ENCODE measurements at places on chromosomes 11 and 22.

DNA sequence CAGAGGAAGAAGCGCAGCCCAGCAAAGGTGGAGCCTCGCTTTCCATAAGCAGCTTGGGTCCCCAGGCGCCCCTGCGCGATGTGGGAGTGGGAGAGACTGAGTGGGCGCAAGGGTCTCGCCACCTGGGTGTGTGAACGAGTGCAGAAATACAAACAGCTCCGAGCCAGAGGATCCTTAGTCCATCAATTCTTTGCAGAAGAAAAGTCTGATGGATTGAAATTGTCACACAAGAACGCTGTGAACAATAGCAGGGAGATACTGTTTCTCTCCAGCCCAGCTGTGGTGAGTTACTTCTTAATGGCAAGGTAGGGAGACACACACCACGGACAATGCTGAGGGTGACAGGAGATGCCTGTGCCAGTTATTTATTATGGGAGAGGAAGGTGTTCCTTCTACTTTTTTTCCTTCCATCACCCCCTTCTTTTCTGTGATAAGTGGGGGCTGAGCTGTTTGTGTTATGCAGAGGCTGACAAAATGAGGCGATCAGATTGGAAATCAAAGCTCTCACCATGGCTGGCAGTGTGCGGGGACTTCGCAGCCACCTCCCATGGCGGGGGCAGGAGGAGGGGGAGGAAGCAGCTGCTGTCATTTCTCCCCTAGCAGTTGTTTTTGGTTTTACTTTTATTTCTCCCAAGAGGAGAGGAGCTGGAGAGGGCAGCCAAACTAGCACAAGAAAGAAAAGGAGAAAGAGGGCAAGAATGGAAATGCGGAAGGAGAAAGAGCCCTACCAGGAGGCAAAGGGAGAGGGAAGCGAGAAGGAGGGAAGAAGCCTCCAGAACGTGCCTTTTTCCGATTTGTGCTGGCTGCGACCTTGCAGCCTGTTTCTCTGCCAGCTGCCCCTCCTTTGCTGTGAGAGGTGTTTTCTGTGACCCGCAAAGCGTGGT is 755.8 kb downstream of the NTM start:
- DNase-seq: no peak

DNA sequence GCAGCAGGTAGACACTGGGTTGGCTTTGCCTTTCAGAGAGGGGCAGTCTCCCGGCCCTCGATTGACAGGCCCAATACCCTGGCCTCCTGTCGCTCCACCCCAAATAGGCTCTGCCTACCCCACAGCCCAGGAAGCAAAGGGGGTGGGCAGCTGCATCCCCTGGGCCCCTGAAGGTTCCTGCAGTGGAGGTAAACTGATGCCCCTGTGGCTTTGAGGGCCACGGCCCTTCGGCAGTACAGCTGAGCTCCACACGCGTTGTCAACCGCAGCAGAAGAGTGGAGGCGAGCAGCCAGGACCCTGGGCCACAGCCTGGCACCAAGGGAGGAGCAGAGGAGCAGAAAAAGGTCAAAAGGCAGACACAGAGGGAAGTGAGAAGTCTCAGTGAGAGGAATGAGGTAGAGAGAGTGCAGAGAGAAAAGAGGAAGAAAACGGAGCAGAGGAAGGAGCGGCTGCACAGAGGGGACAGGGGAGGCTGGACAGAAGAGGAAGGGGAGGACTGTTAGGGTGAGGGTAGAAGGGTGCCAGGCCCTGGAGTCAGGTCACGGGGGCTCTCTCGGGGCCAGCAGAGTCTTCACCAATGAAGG is 64.0 kb downstream of the SLC22A12 start:
- DNase-seq: no peak

DNA sequence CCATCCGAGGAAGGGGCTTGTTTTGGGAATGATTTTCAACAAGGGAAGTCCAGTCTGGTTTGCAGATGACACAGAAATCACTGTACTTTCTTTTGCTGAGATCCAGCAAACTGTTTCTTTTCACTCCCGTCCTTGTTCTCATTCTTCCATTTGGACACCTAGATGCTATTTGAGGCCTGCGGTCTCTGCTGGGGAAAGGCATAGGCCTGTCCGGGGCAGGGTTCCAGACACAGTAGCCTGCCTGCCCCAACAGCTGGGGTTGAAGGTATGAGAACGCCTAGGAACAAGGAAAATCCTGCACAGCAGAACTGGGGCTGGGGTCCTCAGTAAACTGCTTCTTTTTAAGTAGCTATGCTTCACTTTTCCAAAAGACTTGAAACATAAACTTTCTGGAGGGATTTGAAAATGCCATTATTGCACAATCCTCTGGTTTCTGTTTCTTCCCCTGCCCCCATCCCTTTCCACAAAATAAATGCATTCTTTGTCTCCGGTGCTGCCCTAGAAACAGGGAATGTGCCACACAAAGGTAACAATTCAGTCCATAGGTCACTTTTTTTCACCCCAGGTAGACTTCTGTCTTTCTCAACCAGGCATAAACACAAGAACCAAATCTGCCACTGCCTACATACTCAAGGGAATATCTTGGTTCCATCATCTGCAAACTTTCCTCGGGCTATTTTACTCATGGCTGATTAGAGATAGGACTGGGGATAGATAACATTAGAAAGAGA is 174.8 kb upstream of the MTMR2 start:
- no peak for DNase-seq

- DNase-seq: no peak
Observed at GRCh38 chr11:115263799-115264656, 240.2 kb downstream of the CADM1 start.

GRCh38 chr22:46070215-46070802 is 80.0 kb upstream of the PPARA start:
- DNase-seq: no peak

GRCh38 chr11:2207773-2208621 is 36.4 kb upstream of the TH start:
- DNase-seq: no peak

DNA sequence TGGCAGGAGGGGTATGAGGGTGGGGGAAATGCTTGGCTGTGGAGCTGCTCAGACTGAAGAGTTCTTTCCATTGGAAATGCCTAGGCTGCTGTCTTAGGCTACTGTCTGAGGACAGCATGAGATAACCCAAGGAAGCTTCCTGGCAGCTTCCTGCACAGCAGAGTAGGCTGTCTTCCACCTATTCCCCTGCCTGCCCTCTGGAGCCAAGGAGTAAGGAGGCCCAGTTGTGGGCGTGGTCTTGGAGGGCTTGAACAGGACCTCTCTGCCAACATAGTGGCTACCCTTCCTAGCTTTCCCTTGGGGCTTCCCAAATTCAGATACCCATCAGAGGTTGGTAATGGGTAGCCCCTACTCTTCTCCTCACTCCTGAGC is 25.9 kb downstream of the PHLDB1 start:
- DNase-seq: no peak

DNA sequence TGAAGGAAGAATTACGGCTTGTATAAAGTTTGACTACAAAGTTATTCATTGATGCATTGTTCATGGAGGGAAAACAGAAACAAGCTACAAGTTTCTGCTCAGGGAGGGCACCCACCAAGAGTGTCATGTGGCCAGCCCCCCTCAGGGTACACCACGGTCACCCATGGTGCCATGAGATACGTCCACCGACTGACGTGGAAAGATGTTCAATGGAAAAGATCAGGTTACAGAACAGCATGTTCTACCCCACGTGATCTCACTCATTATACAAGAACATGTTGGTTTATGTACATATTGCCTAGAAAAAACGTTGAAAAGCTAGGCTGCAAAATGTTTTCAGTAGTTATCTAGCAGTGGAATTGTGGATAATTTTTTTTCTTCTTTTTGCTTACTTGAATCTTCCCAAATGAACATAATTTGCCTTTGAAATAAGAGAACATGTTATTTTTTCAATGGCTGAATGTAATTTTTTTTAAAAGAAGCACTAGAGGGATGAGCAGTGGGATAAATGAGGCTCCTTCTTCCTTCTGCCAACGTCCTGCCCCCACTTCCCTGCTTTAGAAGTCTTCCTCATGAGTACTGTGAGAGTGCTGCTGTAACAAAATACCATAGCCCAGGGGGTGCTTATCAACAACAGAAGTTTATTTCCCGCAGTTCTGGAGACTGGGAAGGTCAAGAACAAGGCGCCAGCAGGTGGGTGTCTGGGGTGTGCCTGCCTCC is 22.5 kb downstream of the RCN1 start:
- DNase-seq: no peak

DNA sequence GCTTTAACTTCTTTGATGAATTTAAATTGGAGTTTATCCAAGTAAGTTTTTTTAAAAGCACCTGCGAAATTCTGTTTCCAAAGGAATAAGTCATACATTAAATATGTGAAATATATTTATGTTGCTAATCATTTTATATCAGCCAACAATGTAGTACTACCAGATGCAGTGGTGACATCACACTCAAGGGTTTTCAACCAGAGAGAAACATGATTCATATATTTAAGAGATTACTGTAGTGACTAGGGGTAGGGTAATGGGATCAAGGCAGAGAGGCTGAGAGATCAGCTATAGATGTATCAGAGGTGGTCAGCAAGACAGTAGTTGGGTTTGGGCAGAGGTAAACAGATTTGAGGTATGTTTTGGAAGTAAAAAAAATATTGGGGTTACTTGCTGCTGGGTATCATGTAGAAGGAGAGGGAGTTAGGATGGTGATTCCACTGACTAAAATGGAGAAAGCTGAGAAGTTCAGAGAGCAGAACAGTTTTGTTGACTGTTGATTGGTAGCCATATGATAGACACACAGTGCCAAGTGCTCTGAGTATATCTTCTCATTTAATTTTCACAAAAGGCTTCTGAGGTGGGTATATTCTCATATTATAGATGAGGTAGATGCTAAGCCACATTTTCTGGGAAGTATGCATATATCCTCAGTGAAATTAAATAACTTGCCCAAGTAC is 39.4 kb downstream of the CEP57 start:
- DNase-seq: no peak

DNA sequence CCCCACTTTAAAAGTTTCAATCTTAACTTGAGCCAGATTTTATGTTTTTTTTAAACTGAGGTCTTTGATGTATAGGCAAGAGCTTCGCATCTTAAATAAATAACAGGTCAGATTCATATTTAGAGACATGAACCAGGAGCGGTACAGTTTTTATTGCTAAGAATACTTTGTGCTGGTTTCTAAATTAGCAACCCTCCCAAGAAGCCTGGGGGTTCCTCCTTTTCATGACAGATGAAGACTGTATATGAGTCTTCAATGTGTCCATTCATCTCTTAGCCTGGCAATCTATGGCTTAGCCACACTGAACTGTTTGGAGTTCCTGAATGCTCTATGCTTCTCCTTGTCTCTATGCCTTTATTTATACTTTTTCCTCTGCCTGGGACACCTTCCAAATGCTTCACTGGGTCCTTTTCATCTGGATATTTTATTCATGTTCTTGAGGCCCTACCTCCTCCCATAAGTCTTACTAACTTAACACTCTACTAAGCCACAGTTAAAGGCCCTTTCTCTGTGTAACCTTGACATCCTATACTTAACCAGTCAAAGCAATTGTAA is 338.6 kb downstream of the INSC start:
- no peak for DNase-seq

DNA sequence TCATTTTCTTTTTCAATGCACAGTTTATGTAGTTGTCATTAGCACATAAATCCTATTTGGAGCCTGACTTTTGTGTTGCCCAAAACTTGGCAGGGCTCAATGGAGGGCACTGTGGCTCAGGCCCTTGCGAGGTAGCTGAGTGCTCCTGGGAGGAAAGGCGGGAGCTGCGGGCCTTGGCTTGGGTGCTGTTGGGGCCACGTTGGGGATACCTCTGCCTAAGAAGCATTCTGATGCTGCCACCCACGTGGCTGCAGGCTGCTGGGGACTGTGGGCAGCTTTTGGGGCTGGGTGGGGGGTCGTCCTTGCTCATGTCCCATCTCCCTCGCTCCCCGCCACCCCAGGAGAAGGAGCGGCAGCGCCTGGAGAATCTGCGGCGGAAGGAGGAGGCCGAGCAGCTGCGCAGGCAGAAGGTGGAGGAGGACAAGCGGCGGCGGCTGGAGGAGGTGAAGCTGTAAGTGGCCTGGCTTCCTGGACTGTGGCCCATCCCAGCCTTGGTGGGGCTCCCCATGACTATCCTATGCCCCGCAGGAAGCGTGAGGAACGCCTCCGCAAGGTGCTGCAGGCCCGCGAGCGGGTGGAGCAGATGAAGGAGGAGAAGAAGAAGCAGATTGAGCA is 20.9 kb downstream of the INCENP start:
- DNase-seq: no peak

- DNase-seq: no peak
Observed at GRCh38 chr22:29054251-29054767, 7.3 kb downstream of the C22orf31 start.

Data from stimulated activated CD4-positive, alpha-beta T cell treated with anti-CD3 and anti-CD28 coated beads, Interleukin-1b, Interleukin-23, amount 100 ng/mL, for 1 hour (primary cell).